ENCODE measurements at places on chromosomes 5 and 9. TPM values are rescaled to one million over a fixed set of nuclear protein-coding genes. Genes with fewer than 3 reads are reported as not detected.

- DNase-seq = no peak
Measured at GRCh38 chr9:19484699-19485098, 75.9 kb downstream of the ACER2 start.

GRCh38 chr5:1472964-1473628 is 27.9 kb upstream of the SLC6A3 start:
- DNase-seq = no peak

The RAD17 gene
- total RNA-seq = 12.4 TPM

The TMEM174 gene
- total RNA-seq = not detected

GRCh38 chr9:134469041-134469875 is 143.0 kb downstream of the RXRA start:
- DNase-seq = no peak

GRCh38 chr5:60184606-60185005 is 291.1 kb upstream of the PDE4D start:
- no peak for DNase-seq

DNA sequence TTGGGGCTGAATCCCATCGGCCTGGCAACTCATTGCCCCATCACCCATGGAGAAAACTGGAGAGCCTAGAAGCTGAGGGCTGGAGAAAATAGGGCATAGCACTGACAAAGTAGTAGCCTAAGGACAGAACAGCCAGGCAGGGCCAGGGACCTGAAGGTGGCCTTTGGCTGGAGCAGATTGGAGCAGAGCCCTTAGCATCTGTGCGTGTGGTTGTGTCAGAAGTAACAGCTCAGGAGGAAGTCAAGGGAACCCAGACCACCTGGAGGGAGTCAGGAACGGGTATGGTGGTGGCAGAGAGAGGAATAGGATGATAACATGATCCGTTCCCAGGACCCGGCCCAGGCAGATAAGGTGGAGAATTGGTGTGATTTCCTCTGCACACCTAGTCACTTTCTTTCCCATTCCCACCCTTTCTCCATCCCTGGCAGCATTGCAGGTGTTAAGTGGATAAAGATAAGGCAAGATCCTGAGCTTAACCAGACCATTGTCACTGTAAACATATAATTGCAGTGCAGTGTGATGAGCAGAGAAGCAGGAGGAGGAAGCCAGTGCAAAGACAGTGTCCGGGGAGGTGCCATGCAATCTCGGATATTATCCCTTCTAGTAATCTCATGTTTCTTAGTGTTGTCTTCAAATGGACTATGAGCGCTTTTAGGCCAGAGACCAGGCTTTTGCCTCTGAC is 67.0 kb downstream of the NDFIP1 start:
- DNase-seq = no peak

- peak; percentile 5 for DNase-seq
Measured at GRCh38 chr5:161547738-161548486, 1.4 kb upstream of the GABRB2 start.

GRCh38 chr9:124291801-124292396 is 34.1 kb downstream of the NEK6 start:
- DNase-seq = no peak

The GPR151 gene
- not detected for total RNA-seq

GRCh38 chr9:109203761-109204360 is 36.8 kb upstream of the FRRS1L start:
- no peak for DNase-seq

- no peak for DNase-seq
Measured at GRCh38 chr9:137423514-137424291, 510 bp downstream of the NOXA1 start.

DNA sequence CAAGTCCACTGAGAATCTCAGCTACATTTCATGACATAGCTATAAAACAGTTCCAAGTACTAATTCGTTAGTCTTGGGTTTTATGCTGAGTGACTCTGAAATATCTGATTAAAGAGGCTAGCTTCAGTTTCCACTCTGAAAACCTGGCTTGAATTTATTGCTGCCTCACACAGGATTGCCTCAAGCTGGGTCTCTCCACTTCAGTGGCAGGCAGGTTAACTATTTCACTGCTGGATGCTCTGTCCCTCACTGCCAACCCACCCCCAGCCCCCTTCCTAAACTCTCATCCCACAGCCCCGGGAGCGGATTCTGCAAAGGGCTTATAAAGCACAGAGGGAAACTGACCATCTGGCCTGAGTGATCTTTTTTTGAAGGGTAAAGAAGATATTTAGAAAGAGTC is 318.3 kb downstream of the MLLT3 start:
- no peak for DNase-seq

GRCh38 chr5:13975246-13975645 is 30.8 kb upstream of the DNAH5 start:
- no peak for DNase-seq

DNA sequence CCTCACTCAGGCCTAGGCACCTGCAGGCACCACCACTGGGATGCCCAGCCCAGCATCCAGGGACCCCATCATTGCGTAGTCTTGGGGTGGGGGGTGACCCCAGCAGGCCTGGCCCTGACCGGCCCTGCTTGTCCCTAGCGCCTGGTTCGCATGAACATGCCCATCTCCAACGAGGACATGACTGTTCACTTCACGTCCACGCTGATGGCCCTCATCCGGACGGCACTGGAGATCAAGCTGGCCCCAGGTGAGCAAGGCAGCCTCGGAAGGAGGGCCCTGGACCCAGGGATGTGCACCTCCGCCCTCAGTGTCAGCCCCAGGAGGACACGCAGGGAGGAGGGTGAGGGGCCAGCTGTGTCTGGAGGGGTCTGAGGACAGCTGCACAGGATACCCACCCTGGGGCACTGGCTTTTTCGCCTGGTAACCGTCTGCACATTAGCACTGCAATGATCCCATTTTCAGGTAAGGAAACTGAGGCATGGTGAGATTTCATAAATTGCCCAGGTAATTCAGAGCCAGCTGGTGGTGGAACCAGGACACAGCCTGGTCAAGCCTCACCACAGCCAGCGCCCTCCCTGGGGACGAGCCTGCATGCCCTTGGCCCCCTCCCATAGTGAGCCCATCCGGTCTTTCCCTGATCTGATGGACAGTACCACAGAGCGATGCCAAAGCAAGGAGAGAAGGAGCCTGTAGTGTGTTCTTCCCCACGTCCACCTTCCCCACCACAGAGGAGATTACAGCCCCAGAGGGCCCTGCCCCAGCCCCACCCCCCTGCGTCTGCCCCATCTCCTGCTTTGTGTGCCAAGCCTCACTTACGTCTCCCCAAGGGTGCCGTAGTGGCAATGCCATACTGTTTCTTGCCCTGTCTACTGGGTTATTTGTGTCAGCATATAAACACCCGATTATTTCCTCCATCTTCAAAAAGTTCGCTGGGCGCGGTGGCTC is 228.3 kb downstream of the CACNA1B start:
- DNase-seq = no peak

DNA sequence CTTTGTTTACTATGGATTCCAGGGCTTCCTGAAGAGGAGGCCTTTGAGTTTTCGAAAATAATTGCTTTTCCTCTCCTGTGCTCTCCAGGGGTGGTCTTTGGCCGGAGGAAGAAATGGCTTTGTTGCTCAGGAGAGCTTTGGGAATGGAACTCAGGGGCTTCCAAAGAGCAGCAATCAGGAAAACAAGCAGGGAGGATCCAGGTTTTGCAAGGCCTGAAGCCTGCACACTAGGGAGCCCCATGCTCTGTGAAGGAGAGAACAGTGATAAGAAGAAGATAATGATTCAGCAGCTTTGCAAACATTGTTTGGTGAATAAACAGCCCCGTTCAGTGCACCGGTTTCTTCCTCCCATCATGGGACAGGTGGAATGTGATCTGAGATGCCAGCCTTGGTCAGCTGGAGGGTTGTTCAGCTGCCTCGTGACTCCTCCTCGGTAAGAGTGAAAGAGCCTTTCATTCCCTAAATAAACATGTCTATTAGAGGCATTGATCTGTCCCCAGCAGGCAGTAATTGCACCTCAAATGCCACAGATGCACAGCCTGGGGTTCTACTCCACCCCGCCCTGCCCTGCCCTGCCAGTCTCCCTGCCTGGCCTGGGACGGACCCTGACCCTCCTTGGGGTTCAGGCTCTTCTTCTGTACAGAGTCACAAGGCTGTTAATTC is 11.5 kb upstream of the ALDH1B1 start:
- no peak for DNase-seq

The PDZD2 gene
- total RNA-seq = 0.13 TPM

DNA sequence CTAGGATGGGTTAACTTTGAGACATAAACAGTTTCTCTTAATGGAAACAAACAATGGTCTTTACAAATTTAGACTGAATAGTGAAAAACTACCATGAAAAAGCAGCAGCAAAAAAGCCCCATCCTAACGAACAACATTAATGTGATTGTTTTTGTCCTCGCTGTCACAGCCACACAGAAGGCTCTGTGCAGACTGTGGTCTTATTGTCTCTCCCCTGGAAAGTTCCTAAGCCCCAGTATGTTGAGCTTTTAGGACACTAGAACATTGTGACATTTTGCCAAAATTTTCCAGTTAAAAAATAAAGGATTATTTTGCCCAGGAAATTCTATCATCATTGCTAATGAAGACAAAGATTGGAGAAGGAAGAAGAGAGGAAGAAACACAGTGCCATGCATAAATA is 12.6 kb upstream of the SOWAHA start:
- DNase-seq = no peak

DNA sequence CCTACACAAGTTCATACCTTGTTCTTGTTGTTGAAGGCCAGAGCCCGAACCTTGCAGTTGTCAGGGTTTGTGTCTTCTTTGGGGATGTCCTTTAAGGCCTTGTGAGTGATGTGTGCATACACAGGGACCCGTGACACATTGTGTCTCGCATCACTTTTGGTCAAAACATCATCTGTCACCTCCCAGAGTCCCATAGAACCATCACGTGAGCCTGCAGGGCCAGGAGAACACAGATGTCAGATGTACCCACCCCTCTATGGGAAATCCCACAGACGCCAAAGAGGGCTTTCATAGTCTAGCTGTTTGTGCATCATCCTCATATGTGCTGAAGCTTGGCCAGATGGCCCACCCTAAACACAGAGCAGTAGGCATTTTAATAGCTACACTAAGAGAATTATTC is 28.2 kb downstream of the DCAF12 start:
- DNase-seq = no peak

- no peak for DNase-seq
Measured at GRCh38 chr5:175436359-175436758, 7.6 kb downstream of the DRD1 start.

DNA sequence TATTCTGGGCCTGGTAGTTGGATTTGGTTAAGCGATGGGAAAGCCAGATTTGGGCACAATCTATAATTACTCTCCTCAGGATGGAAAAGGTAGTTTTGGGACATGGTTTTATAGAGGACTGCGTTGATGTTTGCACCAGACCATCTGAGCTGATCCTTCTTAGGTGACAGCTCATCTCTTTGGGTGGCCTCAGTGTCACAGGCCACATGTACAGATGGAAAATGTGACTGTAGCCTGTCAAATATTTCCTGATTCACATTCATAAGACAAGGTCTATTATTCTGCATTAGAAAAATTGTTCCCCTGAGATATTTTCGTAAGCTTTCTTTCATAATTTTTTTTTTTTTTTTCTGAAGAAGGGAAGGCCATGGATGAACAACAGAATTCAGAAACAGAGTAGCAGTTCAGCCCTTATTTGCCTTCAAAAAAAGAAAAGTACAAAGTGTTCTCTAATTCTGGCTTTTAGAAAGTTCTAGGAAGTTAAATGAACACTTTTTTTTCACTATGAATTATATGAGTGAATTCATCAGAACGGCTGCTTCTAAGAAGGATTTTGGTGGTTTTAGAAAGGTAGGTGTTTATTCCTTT is 81.0 kb downstream of the NNT start:
- no peak for DNase-seq

DNA sequence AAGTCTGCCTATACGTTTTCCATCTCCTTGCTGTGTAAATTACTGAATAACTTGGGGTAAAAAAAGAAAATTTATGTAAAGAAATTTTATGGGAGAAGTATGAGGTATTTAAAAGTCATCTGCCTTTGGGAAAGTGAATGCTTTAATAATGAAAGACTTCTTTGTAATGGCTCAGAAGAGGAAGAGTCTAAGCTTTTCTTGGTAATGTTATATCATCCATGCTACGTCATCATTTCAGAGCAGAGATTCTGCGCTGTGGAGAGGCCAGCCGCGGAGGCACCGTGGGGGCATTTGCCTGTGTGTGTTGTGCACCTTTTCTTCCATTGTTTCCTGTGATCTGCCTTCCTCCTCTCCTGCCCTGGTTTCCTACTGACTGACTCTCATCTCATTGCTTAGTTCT is 78.2 kb downstream of the GOLM1 start:
- DNase-seq = no peak

- no peak for DNase-seq
Measured at GRCh38 chr9:73349476-73349875, 197.8 kb downstream of the ANXA1 start.

DNA sequence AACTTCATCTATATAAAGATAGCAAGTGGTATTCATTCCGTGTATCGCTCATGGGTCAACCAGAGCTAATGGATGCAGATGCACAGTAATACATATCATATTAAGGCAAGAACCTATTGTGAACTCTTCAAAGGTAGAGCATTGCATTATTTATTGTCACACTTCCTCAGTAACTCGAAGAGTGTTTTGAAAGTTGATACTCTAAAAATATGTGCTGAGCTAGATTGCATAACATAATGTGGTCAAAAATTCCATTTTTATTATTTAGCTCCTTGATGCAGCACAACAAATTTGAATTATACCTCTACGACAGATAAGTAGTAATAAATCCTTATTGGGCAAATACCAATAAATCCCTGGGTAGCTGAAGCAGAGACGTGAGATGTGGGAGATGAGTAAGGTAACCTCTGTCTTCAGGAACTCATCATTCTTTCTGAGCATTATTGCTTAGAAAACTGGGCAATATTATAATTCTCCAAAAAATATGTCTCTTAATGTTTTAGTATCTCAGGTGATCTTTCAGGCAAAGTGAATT is 70.3 kb downstream of the CDH18 start:
- no peak for DNase-seq

The ZNF367 gene
- total RNA-seq = 25.8 TPM

DNA sequence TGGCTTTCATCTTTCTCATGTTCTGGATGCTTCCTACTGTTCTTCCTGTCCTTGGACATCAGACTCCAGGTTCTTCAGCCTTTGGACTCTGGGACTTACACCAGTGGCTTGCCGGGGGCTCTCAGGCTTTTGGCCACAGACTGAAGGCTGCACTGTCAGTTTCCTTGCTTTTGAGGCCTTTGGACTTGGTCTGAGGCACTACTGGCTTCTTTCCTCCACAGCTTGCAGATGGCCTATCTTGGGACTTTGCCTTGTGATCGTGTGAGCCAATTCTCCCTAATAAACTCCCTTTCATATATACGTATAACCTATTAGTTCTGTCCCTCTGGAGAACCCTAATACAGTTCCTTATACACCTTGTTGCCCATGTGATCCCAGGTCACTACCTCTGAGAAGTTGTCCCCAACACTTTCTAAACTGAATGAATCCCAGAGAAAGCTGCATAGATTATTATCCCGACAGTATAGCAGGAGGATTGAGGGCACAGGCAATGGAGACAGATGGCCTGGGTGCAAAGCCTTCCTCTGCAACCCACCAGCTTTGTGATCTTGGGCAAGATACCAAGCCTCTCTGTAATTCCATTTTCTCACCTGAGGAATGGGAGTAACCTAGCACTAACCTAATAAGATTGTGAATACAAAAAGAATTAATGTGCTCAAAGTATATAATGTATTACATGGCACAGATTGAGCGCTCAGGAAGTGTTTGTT is 449.6 kb upstream of the BRINP1 start:
- no peak for DNase-seq

The ADAMTSL2 gene
- 0.10 TPM for total RNA-seq

The PLCXD3 gene
- not detected for total RNA-seq

The SLC6A3 gene
- not detected for total RNA-seq

GRCh38 chr5:2338686-2339085 is 412.8 kb downstream of the IRX2 start:
- no peak for DNase-seq
